Activated CD8-positive, alpha-beta T cell treated with anti-CD3 and anti-CD28 coated beads, Interleukin-2, amount 10 ng/mL, durations not matched to agents 7 days and 5 days (primary cell): ENCODE measurements at places on chromosomes 13 and 19.
A peak's percentile ranks its signal among the peaks of the same experiment; 100 is the strongest.

DNA sequence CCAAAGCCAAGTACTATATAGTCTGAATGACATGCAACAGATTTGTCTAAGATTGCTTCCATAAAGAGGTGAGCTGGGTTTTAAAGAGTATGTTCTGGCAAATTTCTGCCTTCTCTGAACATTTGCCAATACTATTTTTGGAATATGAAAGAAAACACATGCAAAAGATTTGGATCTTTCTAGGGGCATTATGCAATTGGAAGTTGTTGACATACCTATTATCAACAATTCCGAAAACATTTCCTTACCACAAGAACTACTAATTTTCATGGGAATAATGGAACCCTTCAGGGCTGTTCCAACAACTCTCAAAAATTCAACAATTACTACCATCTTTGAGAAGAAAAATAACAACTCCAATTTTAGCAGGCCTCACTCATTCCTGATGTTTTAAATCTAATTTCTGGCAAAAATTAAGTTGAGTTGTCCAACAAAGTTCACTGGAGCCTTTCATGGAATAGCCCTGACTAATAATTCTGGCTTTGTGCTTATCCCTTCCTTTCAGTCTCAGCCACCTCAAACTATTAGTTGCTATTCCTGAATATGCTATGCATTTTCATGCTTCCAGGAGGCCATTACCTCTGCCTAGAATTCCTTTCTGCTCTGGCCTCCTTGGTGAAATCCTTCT is 250.0 kb downstream of the RGCC start:
- no peaks in the 10 kb centered on the region for H3K27me3 ChIP-seq
- H3K27ac ChIP-seq, result no peak overlapping the region
- H3K4me1 ChIP-seq, result no peaks in the 10 kb centered on the region

GRCh38 chr19:29943615-29944014 is 1.6 kb downstream of the URI1 start:
- no peaks in the 10 kb centered on the region for H3K27me3 ChIP-seq
- peak overlapping the region; percentile 94 for H3K27ac ChIP-seq
- H3K36me3 ChIP-seq, result peaks cover 33% of the 10 kb centered on the region
- peaks cover 48% of the 10 kb centered on the region for H3K4me1 ChIP-seq

GRCh38 chr13:111936267-111936925 is 130.6 kb upstream of the SOX1 start:
- H3K4me1 ChIP-seq, result no peaks in the 10 kb centered on the region
- H3K27ac ChIP-seq, result no peak overlapping the region
- DNase-seq, result no peak
- no peaks in the 10 kb centered on the region for H3K36me3 ChIP-seq

DNA sequence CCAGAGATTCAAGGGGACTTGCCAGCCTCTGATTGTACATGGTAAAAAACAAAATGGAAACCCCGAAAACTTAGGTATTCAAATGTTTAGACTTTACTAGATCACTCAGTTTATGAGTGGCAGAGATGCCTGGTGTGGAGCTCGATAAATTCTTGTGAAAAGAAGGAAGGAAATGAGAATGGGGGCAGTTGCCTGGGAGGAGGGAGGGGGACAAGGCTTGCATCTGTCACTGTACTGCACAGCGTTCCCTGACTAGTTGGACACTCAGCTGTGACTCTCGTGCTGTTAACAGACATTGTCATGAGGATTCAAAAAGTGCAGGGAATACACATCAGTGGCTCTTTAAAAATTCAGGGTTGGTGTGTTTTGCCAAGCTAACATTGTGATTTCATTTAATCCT is 232.9 kb downstream of the ZIC5 start:
- H3K4me1 ChIP-seq, result peaks cover 8% of the 10 kb centered on the region
- H3K36me3 ChIP-seq, result no peaks in the 10 kb centered on the region
- H3K4me3 ChIP-seq, result no peak overlapping the region
- no peak for DNase-seq
- no peak overlapping the region for H3K27ac ChIP-seq
- no peaks in the 10 kb centered on the region for H3K27me3 ChIP-seq

DNA sequence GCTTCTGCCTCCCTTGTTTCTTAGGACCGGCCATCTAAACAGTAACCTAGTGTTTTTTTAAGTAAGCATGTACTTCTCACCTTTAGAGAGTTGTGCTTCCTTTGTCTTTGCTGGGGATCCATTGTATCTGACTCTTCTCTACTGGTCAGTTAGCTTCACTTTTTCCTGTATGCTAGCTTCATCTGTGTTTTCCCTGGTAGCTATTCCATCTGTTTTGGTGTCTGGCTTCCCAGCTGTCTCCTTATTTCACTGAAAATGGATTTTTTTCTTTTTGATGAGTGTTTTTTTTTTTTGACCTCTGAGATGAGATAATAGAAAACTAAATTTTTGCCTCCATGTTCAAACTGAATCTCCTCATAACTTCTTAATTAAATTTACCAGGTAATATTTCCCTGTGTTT is 637.0 kb upstream of the SLC10A2 start:
- H3K4me1 ChIP-seq, result no peaks in the 10 kb centered on the region
- DNase-seq, result no peak
- no peaks in the 10 kb centered on the region for H3K36me3 ChIP-seq
- no peak overlapping the region for H3K27ac ChIP-seq

DNA sequence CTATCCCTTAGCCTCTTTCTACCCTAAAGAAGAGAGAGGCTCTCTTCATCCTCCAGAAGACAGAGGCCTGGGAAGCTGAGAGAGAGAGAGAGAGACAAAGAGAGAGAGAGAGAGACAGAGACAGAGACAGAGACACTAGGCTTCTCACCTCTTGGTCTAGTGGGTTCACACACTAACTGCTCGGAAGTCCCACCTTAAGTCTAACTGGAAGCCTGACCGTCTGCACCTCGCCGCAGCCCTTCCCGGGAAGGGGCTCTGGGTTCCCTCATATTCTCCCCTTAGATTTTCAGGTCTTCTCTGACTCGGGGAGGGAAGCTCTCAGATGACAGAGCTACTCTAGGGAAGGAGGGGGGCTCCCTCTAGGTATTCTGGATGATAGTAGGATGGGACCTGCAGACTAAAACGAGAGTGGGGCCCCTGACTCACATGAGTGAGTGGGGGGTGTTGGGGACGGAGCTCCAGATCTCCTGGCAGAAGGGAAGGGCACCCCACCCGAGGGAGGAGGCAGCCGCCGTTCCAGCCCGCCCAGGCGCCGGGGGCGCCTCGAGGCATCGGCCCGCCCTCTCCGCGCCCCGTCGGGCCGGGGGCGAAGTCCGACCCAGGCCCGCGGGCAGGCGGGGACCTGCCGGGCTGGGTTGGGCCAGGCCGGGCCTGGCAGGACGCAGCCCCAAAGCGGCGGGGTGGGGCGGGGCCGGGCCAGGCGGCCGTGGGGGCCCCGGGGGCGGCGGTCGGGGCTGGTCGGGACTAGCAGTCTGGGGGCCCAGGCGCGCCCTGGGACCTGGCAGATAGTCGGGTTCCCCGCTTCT is 2.0 kb upstream of the JUNB start:
- DNase-seq, result no peak
- peak overlapping the region; percentile 91 for H3K27ac ChIP-seq
- no peaks in the 10 kb centered on the region for H3K27me3 ChIP-seq

- no peak for DNase-seq
- H3K27me3 ChIP-seq, result no peaks in the 10 kb centered on the region
- no peak overlapping the region for H3K27ac ChIP-seq
- no peaks in the 10 kb centered on the region for H3K4me1 ChIP-seq
- peaks cover 19% of the 10 kb centered on the region for H3K36me3 ChIP-seq
These were observed 18.6 kb downstream of the SERPINE3 start for GRCh38 chr13:51357928-51358595.

GRCh38 chr13:113166266-113166665 is 7.8 kb downstream of the PROZ start:
- no peaks in the 10 kb centered on the region for H3K27me3 ChIP-seq
- no peak for DNase-seq
- peaks cover 19% of the 10 kb centered on the region for H3K4me1 ChIP-seq
- H3K4me3 ChIP-seq, result no peak overlapping the region

GRCh38 chr19:39852882-39853281 is 6.7 kb upstream of the FBL start:
- no peak overlapping the region for H3K4me3 ChIP-seq
- H3K4me1 ChIP-seq, result no peaks in the 10 kb centered on the region
- H3K36me3 ChIP-seq, result no peaks in the 10 kb centered on the region
- DNase-seq, result no peak
- no peak overlapping the region for H3K27ac ChIP-seq

DNA sequence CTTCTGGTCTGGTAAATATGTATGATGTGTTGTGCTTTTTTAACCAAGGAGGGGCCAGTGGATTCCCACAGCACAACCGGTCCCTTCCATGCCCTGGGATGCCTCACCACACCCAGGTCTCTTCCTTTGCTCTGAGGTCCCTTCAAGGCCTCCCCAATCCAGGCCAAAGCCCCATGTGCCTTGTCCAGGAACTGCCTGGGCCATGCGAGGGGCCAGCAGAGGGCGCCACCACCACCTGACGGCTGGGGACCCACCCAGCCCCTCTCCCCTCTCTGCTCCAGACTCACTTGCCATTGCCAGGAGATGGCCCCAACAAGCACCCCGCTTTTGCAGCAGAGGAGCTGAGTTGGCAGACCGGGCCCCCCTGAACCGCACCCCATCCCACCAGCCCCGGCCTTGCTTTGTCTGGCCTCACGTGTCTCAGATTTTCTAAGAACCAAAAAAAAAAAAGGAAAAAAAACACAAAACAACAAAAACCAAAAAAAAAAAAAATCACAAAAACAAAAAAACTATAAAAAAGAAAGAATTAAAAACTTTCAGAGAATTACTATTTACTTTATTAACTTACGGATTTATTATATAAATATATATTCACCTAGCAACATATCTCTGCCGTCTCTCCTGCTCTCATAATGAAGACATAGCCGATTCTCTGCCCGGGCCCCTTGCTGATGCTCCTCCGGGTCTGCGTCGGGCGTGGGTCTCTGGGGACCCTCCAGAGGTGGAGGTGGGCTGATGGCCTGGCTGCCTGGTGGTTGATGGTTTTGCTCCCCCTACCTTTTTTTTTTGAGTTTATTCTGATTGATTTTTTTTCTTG is 14.4 kb downstream of the CAPN12 start:
- DNase-seq, result peak; percentile 82
- H3K36me3 ChIP-seq, result peaks cover 59% of the 10 kb centered on the region
- H3K4me3 ChIP-seq, result no peak overlapping the region
- H3K4me1 ChIP-seq, result peaks cover 34% of the 10 kb centered on the region
- H3K27ac ChIP-seq, result peak overlapping the region; percentile 81

GRCh38 chr13:103351035-103351828 is 285.0 kb upstream of the SLC10A2 start:
- no peak overlapping the region for H3K27ac ChIP-seq
- no peaks in the 10 kb centered on the region for H3K27me3 ChIP-seq
- H3K4me3 ChIP-seq, result no peak overlapping the region
- no peaks in the 10 kb centered on the region for H3K4me1 ChIP-seq
- no peak for DNase-seq
- H3K36me3 ChIP-seq, result no peaks in the 10 kb centered on the region

- H3K4me3 ChIP-seq, result peak overlapping the region; percentile 76
- peak overlapping the region; percentile 72 for H3K27ac ChIP-seq
- H3K4me1 ChIP-seq, result peaks cover 22% of the 10 kb centered on the region
These were observed 42.3 kb downstream of the GJA3 start for GRCh38 chr13:20118268-20119140.

- H3K4me1 ChIP-seq, result no peaks in the 10 kb centered on the region
- H3K27ac ChIP-seq, result no peak overlapping the region
- no peak overlapping the region for H3K4me3 ChIP-seq
These were observed 909.8 kb downstream of the EFNB2 start for GRCh38 chr13:105625691-105626090.

DNA sequence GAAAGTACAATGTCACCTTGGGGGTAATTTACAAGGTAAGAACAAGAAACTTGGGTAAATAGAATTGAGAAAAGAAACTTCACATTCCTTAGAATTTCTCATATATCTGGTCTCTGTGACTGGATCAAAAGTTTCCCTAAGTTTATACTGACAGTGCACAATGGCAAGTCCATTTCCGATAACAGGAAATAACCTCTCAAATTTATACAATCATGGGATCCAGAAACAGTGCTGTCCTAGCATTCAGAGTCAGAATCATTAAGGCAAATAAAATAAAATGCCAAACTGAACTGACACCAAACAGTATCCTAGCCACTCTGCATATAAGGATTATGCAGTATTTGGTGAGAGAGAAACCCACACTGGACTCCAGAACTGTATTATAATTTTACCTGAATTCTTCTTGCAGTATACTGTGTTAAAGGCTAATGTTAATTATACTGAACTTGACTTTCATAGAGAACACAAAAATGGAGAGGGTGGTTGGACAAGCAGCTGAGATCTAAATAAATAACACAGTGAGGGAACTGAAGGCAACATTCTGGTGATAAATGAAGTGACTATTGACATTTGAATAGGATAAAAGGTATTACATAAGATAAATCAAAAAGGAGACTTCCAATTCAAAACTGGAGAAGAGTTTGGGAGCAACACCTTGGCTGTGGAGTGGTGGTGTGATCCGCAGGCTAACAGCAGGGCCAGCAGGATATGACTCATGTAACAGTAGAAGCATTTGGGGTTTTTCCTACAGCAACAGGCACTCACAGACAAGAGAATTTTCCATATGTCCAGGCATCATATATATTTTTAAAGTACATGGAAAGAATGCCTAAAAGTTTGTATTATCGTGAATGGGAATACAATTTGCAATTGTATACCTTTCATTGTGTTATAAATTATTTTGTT is 932.5 kb upstream of the MIR17HG start:
- no peak for DNase-seq
- H3K4me1 ChIP-seq, result no peaks in the 10 kb centered on the region
- no peak overlapping the region for H3K27ac ChIP-seq
- no peaks in the 10 kb centered on the region for H3K36me3 ChIP-seq
- H3K4me3 ChIP-seq, result no peak overlapping the region
- H3K27me3 ChIP-seq, result no peaks in the 10 kb centered on the region

GRCh38 chr13:24618011-24618955 is 61.9 kb upstream of the ATP12A start:
- H3K4me1 ChIP-seq, result peaks cover 55% of the 10 kb centered on the region
- peak; percentile 92 for DNase-seq
- H3K27me3 ChIP-seq, result no peaks in the 10 kb centered on the region
- H3K27ac ChIP-seq, result peak overlapping the region; percentile 82
- peak overlapping the region; percentile 12 for H3K4me3 ChIP-seq

DNA sequence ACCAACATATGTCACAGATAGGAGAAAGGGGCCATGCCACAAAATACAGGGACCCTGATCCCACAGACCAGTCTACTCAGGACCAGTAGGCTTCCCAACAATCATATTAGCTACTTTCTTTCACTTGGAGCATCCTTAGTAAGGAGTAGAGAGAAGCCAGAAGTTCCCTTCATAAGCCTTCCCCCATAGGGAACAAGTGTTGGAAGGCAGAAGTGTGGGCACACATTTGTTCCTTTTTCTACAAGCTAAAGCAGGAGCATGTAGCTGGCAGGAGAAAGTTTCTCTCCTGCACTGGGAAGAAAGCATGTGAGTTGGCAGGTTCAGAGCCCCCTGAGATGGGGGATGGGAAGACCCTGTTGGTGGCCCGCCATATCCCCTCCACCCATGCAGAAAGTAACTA is 165.4 kb downstream of the KCTD12 start:
- no peaks in the 10 kb centered on the region for H3K27me3 ChIP-seq
- DNase-seq, result no peak
- no peak overlapping the region for H3K27ac ChIP-seq
- no peak overlapping the region for H3K4me3 ChIP-seq
